Activated naive CD8-positive, alpha-beta T cell treated with anti-CD3 and anti-CD28 coated beads, Interleukin-2, amount 10 ng/mL, durations not matched to agents 7 days and 5 days (primary cell): ENCODE measurements at places on chromosomes 6 and 20. TPM values are rescaled to one million over a fixed set of nuclear protein-coding genes. Genes with fewer than 3 reads are reported as not detected.

The BTN2A1 gene
- 46.7 TPM for total RNA-seq

GRCh38 chr20:19048995-19049501 lies 163.4 kb upstream of the SLC24A3 start:
- no peak for DNase-seq
- H3K4me1 ChIP-seq: peaks cover 5% of the 10 kb centered on the region
- no peak overlapping the region for H3K27ac ChIP-seq
- H3K36me3 ChIP-seq: no peaks in the 10 kb centered on the region
- no peak overlapping the region for H3K4me3 ChIP-seq

DNA sequence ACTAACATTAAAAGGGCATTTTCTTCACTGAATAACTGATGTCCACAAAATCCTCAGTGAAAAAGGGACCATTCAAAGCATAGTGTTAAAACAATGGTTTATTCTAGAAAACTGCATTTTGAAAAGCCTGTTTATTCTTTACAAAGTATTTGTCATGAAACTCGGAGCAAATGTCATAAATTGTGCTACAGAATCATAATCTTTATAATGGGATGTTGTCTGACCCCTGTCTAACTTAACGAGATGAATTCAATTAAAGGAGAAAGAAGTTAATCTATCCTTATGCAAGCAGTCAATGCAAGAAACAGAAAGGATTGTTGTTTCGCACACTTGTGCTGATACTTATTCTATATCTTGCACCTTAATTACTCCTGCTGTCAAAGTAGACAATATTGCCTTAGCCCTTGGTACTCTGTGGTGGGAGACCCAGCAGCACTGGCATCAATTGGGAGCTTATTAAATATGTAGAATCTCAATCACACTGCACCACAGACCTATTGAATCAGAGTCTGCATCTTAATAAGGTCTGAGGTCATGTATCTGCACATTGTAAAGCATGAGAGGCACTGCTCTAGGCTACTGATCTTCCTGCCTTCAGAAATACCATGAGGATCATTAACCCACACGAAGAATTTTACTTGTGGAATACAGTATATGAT lies 708.3 kb downstream of the HDGFL1 start:
- no peak overlapping the region for H3K27ac ChIP-seq
- no peaks in the 10 kb centered on the region for H3K4me1 ChIP-seq
- no peak overlapping the region for H3K4me3 ChIP-seq
- no peak for DNase-seq
- no peaks in the 10 kb centered on the region for H3K27me3 ChIP-seq

The RCAN2 gene
- total RNA-seq: 0.37 TPM

The FNDC11 gene
- total RNA-seq: 0.55 TPM

GRCh38 chr6:143328876-143329275 lies 121.6 kb downstream of the ADAT2 start:
- no peak for DNase-seq
- H3K27ac ChIP-seq: no peak overlapping the region
- H3K27me3 ChIP-seq: no peaks in the 10 kb centered on the region

GRCh38 chr6:21636876-21637275 lies 43.3 kb downstream of the SOX4 start:
- H3K27ac ChIP-seq: no peak overlapping the region
- no peaks in the 10 kb centered on the region for H3K4me1 ChIP-seq
- no peak for DNase-seq
- no peaks in the 10 kb centered on the region for H3K36me3 ChIP-seq
- H3K27me3 ChIP-seq: no peaks in the 10 kb centered on the region
- H3K4me3 ChIP-seq: no peak overlapping the region

GRCh38 chr6:77368660-77369313 lies 94.5 kb downstream of the HTR1B start:
- H3K4me3 ChIP-seq: no peak overlapping the region
- no peaks in the 10 kb centered on the region for H3K27me3 ChIP-seq
- H3K4me1 ChIP-seq: no peaks in the 10 kb centered on the region
- H3K36me3 ChIP-seq: no peaks in the 10 kb centered on the region

DNA sequence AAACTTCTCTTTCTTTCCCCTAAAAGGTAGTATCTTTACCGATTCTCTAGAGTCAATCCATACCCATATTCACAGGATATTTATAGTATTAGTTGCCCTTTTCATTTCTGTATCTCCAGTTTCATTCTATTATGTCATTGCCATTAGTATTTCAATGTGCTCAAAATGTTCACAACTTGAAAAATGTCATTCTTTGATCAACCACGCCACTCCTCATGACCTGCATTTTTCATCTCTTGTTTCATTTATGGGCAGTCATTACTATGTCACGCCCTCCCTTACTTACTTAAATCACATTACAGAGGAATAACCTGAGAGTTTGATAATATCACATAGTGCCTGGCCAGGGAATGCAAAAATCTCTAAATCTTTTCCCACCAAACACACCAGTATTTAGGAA lies 427.3 kb upstream of the GJE1 start:
- no peak overlapping the region for H3K27ac ChIP-seq
- H3K4me3 ChIP-seq: no peak overlapping the region
- no peaks in the 10 kb centered on the region for H3K4me1 ChIP-seq
- no peaks in the 10 kb centered on the region for H3K27me3 ChIP-seq

- no peak for DNase-seq
- no peaks in the 10 kb centered on the region for H3K27me3 ChIP-seq
- peaks cover 24% of the 10 kb centered on the region for H3K36me3 ChIP-seq
- no peak overlapping the region for H3K27ac ChIP-seq
- no peak overlapping the region for H3K4me3 ChIP-seq
- peaks cover 15% of the 10 kb centered on the region for H3K4me1 ChIP-seq
These were observed 77.5 kb upstream of the TRAF3IP2 start for GRCh38 chr6:111683157-111683556.

GRCh38 chr20:35901678-35902544 lies 52.4 kb downstream of the SCAND1 start:
- peaks cover 31% of the 10 kb centered on the region for H3K36me3 ChIP-seq
- no peak overlapping the region for H3K4me3 ChIP-seq

The SRSF12 gene
- total RNA-seq: not detected

GRCh38 chr6:44820759-44821158 lies 433.3 kb downstream of the CDC5L start:
- H3K36me3 ChIP-seq: peaks cover 26% of the 10 kb centered on the region
- H3K27me3 ChIP-seq: no peaks in the 10 kb centered on the region
- DNase-seq: no peak

DNA sequence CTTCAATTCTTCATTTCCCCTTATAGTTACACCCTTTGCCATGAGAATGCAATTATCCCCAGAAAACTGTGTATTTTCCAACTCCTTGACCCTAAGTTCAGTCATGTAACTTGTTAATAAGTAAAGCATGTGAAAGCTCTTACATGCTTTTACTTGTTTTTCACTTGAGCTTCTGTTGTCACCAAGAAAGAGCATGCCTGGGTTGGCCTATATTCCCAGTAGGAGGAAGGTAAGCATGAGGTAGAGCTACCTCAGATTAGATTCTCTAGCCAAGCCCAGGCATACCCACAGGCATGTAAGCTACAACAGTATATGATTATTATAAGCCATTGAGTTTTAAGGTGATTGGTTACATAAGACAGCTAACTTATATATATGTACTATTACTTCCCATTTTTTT lies 101.7 kb upstream of the SMLR1 start:
- no peaks in the 10 kb centered on the region for H3K27me3 ChIP-seq
- H3K36me3 ChIP-seq: peaks cover 10% of the 10 kb centered on the region
- H3K27ac ChIP-seq: no peak overlapping the region
- peaks cover 20% of the 10 kb centered on the region for H3K4me1 ChIP-seq

The GPLD1 gene
- 0.34 TPM for total RNA-seq

DNA sequence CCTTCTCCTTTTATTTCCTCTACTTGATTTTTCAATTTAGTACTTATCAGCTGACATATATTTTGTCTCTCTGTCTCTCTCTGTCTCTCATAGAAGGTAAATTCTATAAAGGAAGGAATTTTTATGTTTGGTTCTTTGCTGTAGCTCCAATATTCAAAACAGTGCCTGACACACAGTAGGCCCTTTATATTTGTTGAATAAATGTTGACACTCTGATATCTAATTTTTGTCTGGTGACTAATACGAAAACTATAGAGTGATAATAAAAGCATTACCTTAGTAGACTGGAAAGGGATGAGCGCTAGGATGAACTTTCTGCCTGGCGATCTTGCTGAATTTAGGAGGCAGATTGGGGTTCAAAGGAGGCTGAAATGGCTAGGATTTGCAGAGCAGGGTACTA lies 42.8 kb downstream of the PTPN1 start:
- no peak overlapping the region for H3K27ac ChIP-seq
- peaks cover 33% of the 10 kb centered on the region for H3K36me3 ChIP-seq
- DNase-seq: no peak
- no peak overlapping the region for H3K4me3 ChIP-seq
- peaks cover 24% of the 10 kb centered on the region for H3K4me1 ChIP-seq

The C6orf163 gene
- 3.2 TPM for total RNA-seq

DNA sequence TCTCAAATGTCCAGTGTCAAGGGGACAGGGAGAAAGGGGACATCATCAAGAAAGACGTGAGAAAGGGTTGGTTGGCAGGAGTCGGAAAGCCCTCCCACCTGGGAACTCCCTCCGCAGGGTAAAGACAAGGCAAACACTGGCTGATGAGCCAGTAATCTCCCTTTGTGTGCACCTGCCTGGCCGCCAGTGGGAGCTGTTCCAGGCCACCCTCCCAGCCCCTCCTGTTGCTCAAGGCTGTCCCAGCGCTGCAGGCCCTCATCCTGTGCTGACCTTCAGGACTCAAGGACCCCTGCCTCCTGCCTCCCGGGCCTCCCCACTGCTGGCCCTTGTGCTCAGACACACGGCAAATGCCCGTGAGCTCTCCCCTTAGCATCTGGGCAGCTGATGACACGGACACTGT lies 7.4 kb downstream of the FRMD1 start:
- DNase-seq: no peak
- no peaks in the 10 kb centered on the region for H3K27me3 ChIP-seq

DNA sequence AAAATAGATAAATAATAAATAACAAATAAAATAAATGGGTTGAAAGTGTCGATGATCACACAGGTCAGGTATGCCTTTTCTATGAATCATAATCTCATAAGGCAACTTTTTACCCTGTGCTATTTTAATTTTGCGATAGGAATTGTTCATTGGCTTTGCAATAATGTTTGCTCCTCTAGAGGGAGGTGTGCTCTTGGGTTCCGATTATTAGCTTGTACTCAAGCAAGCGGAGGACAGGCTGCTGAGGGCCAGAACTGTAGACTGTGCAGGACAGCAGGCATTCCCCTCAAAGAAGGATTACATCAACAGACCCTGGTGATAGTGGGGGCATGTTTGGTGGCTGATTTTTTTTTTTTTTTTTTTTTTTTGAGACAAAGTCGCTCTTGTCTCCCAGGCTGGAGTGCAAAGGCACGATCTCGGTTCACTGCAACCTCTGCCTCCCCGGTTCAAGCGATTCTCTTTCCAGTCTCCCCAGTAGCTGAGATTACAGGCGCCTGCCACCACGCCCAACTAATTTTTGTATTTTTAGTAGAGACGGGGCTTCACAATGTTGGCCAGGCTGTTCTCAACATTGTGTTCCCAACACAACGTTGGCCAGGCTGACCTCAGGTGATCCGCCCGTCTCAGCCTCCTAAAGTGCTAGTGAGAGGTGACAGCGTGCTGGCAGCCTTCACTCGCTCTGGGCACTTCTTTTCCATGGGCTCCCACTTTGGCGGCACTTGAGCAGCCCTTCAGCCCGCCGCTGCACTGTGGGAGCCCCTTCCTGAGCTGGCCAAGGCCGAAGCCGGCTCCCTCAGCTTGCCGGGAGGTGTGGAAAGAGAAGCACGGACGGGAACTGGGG lies 35.6 kb downstream of the RIOK1 start:
- H3K27me3 ChIP-seq: peaks cover 4% of the 10 kb centered on the region
- H3K4me3 ChIP-seq: no peak overlapping the region
- DNase-seq: no peak
- H3K27ac ChIP-seq: no peak overlapping the region
- H3K4me1 ChIP-seq: no peaks in the 10 kb centered on the region

DNA sequence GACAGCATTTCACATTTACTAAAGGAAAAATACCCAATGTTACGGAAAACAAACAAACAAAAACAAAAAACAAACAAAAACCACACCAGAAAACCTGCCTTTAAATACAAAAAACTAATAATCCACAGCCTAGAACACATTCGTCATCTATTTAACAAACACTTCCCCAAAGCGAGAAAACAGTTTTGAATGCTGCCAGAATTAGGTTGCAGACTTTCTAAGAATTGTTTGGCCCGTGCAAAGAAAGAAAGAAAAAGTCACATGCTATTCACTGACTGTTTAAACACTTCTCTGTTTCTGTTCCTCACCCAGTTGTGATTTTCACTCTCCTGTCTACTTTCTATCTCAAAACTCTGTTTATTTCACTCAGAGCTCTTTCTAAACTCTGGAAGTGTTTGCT lies 52.5 kb downstream of the BCAS1 start:
- no peaks in the 10 kb centered on the region for H3K36me3 ChIP-seq
- peaks cover 4% of the 10 kb centered on the region for H3K4me1 ChIP-seq
- H3K27ac ChIP-seq: no peak overlapping the region

The C20orf141 gene
- total RNA-seq: not detected

DNA sequence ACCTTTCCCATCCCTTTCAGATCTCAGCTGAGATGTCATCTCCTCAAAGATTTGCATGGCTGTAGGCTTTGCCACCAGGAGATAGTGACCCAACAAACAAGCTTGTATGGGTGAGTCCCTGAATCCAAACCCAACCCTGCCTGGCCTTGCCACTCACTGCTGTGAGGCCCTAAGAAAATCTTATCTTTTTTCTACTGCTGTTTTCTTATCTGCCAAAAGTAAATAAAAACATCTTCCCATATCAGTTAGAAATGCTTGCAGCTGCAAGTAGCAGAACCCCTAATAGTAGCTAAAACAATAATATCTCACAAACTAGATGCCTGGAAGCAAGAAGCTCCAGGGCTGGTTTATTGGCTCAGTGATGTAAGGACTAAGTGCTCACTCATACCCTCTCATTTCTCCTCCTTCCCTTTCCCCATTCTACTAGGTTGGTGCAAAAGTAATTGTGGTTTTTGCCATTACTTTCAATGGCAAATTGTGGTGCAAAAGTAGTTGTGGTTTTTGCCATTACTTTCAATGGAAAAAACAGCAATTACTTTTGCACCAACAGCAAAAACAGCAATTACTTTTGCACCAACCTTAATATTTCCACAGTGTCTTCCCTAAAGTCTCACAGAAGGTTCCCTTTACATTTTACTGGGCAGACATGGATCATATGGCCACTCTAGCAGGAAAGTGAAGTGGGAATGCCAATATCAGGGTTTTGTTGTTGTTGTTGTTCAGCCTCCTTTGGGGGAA lies 56.7 kb upstream of the PSMF1 start:
- no peak overlapping the region for H3K4me3 ChIP-seq
- DNase-seq: no peak
- peaks cover 7% of the 10 kb centered on the region for H3K27me3 ChIP-seq

The HAO1 gene
- not detected for total RNA-seq
